Stimulated activated CD8-positive, alpha-beta memory T cell treated with anti-CD3 and anti-CD28 coated beads, Interleukin-4, amount 100 ng/mL, for 48 hours (primary cell): ENCODE measurements at places on chromosomes 12 and 14.

- DNase-seq, result no peak
These were observed 53.7 kb upstream of the INSM2 start for GRCh38 chr14:35480119-35480769.

- DNase-seq, result no peak
These were observed at the start of gene SMIM41 for GRCh38 chr12:52079576-52080402. Gene SMIM41, plus strand, starts transcription at chr12:52079704. Its CDS starts 76 bp downstream, at chr12:52079780.

GRCh38 chr14:73771848-73772638 is 57.9 kb upstream of the PNMA1 start:
- peak; percentile 86 for DNase-seq

- DNase-seq, result no peak
These were observed 49.2 kb upstream of the SGPP1 start for GRCh38 chr14:63777024-63777423.

- DNase-seq, result no peak
These were observed 3.1 kb upstream of the MDM2 start for GRCh38 chr12:68804657-68805591.

- no peak for DNase-seq
These were observed 22.2 kb downstream of the A2ML1 start for GRCh38 chr12:8844665-8845064.

GRCh38 chr12:131682510-131682895 is 28.4 kb upstream of the SFSWAP start:
- DNase-seq, result no peak

GRCh38 chr12:29152223-29152868 is 3.3 kb downstream of the FAR2 start:
- DNase-seq, result no peak

GRCh38 chr14:92099802-92100201 is 6.6 kb downstream of the ATXN3 start:
- no peak for DNase-seq

DNA sequence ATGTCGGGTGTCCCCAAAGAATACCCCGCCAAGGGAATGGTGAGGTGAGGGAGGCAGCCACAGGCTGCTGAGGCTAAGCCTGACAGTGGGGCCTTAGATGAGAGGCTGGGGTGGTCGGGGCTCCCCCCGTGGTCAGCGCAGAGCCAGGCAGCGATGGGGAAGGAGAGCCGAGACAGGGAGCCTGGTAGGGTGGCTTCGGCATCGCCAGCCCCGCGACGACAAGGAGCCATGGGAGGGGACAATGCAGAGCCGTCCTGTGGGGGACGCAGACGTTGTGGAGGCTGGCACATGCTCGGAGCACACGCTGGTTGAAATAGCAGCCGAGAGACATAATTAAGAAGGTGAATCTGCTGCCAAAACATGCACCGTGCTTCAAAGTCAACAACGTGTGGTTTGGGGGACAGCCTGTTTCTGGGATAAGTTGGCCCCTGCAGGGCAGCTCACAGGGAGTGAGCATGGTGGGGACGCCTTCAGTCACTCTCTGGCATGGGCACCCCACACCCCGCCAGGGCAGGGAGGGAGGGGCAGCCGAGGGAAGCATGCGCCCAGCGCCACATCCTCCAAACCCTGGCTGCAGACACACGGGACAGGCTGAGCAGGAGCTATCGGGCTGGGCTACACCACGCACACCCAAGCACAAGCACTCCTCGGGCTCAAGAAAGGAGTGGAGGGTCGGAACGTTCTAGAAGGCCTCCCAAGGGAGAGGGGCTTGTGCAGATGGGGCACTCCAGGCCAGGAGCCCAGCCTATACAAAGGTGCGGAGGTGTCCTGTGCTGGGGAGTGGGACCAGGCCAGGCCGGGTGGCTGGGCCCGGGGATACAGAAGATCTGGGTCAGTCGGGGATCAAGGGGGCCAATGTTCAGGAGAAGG is 66.6 kb upstream of the C14orf180 start:
- DNase-seq, result no peak

GRCh38 chr12:20372326-20373096 is 4.2 kb downstream of the PDE3A start:
- DNase-seq, result no peak

GRCh38 chr14:92990456-92991430 is 67.8 kb downstream of the CHGA start:
- DNase-seq, result no peak

DNA sequence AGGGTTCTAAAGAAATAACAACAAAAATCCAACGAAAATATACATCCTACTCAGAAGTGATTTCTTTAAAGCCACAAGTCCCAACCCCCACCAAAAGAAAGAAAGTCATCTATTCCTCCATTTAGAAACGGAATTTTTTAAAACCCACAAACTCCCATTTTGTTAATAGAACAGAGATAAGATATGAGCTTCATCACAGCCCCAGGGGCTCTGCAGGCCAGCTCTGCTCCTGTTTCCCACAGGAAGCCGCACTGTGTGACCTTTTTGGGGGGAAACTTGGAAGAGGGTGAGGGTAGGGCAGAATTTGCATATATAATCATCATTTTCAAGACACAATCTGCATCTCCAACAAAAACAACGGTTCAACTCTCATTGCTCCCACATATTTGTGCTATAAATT is 2.8 kb downstream of the FBXL14 start:
- no peak for DNase-seq

DNA sequence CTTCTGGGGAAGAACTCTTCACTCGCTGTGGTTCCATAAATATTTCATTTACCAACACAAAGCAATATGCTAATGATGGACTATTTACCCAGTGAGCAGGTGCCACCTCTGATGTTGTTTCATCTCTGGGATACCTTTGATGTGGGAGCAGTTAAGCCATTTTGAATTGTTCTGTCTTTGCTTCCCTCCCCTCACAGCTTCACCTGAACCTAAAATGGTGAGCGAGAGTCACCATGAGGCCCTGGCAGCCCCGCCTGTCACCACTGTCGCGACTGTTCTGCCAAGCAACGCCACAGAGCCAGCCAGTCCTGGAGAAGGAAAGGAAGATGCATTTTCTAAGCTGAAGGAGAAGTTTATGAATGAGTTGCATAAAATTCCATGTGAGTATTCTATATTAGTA is 352.7 kb downstream of the SYT1 start:
- DNase-seq, result no peak
